ENCODE measurements at places on chromosomes 1 and 21. TPM values are rescaled to one million over a fixed set of nuclear protein-coding genes. Genes with fewer than 3 reads are reported as not detected.

DNA sequence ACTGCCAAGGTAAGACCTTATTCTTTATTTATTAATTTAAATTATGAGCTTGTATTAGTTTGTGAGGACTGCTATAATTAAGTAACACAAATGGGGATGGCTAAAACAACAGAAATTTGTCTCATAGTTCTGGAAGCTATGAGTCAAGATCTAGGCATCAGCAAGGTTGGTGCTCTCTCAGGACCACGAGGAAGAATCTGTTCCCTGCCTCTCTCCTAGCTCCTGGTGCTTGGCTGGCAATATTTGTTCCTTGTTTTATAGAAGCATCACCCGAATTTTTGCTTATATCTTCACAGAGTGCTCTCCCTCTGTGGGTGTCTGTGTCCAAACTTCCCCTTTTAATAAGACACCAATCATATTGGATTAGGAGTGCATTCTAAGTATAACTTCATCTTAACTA lies 41.4 kb upstream of the CCDC190 start:
- no peak for DNase-seq

DNA sequence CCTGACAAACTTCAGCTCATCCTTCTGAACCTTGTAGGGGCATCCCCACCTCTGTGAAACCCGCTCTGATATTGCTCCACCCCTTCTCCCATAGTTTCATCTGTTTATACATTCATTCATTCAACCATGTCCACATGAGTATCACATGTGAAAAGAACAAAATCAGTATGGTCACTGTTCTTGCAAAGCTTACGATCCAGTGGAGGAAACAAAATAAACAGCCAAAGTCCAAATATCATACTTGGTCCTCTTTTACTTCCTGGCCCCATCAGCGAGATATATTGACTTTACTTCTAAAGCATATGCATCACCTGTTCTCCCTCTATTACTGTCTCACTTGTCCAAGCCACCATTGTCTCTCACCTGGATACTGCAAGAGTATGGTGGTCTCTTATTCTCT lies 35.6 kb downstream of the C8A start:
- no peak for DNase-seq

DNA sequence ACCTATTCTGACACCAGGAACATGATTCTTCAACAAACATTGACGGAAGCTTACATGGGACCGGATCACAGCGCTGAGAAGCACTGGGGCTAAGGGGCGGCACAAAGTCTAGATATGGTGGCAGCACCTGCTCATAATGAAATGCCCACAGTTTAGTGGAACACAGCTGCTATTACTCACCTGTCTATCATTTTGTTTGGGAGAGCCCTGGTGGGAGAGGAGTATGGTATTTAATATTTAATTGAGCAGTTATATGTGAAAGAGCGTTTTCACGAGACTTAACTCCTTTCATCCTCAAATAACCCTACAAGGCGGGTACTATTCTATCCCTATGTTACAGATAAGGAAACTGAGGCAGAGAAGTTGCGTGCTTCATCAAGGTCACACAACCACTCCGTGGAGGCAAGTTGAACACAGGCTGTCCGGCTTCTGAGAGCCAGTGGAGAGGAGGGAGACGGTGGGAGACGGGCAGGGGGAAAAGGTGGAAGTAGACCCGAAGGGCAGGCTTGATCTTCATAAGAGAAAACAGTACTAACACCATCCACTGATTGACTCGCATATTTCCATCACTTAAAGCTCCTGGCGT lies 790 bp upstream of the TSNAX start:
- DNase-seq: no peak

- DNase-seq: no peak
Observed at GRCh38 chr21:10425856-10426255, 95.5 kb upstream of the TPTE start.

DNA sequence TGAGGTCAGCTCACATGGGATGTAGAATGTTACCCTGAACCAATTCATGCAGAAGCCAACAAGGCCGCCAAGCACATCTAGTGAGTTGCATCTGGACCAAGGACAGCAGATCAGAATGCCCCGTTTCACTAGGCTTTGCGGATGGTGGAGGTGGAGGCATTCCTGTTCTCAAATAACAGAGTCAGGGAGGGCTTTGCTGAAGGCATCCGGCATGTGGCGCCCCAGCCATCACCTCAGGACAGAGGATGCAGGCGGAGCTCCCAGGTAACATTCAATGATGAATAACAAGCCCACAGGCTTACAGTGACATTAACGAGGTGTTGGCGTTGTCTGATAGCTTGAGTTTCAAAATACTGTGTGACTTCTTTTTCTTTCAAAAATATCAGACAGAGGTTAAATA lies 476.2 kb downstream of the CAMTA1 start:
- DNase-seq: no peak

GRCh38 chr1:33050221-33051076 lies 13.8 kb upstream of the AK2 start:
- DNase-seq: no peak

DNA sequence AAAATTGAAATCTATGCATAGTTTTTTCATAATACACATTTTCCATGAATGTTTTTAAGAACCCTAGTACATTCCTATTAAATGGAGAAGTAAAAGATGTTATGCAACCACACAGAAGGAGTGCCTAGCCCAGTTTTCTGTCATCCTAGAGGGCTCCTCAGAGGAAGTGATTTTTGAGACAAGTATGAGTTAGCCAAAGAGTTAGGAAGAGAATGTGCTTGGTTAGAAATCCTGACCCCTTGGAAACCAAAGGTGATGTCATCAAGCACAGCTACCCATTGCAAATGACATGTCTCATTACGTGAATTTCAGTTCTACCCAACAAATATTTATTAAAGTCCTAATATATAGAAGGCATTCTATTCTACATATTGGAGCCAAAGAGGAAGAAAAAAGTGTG lies 88.9 kb upstream of the TNFSF4 start:
- DNase-seq: no peak

- DNase-seq: no peak
Observed at GRCh38 chr1:171486048-171486519, 754 bp downstream of the PRRC2C start.

DNA sequence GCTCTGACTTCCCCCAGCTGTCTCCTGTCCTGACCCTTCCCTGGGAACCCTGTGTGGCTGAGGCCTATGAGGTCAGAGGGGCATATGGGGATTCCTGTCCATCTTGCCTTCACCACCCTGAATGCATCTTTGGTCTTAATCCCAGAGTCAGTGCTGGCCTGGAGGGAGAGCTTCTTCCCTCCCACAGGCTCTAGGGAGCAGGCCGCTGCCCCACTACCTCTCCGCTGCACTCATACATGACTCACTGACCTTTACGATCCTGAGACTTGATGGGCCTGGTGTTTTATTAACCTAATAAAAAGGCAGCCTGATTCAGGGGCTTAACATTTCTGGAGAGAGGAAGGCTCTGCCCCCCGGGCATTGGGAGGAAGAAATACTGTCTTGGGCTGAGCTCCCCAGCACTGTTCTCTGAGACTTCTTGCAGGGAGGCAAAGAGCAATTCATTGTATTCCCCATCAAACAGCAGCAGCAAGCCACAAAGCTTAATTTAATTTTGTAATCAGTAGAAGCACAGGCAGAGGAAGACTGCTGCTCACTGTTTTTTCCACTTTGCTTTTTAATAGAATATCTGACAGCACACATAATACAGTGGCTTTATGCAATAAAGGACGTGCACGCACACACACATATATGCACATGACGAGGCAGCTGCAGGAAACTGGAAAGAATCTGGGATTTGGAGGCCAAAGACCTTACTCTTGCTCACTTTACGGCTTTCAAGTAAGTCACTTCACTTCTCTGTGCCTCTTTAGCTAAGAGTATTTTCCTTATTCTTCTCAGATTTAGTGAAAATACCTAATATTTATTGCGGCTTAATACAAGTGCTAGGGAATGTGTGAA lies 89.2 kb upstream of the GRIK3 start:
- DNase-seq: no peak

DNA sequence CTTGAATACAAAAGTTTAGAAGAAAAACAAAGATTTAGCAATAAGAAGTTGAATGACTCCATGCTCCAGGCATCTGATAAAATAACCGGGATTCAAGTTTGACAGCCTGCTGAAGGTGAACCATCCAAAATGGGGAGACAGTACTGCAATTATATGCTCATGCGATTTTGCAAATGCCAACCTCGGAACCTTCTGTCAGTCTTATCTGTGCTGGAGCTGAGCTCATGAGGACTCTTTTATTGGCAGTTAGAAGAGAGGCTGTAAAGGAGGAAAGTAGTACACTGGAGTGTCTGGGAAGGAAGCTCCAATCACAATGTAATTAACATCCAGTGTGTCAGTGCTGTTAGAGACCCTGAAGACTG lies 170.0 kb downstream of the GALNT2 start:
- DNase-seq: no peak

DNA sequence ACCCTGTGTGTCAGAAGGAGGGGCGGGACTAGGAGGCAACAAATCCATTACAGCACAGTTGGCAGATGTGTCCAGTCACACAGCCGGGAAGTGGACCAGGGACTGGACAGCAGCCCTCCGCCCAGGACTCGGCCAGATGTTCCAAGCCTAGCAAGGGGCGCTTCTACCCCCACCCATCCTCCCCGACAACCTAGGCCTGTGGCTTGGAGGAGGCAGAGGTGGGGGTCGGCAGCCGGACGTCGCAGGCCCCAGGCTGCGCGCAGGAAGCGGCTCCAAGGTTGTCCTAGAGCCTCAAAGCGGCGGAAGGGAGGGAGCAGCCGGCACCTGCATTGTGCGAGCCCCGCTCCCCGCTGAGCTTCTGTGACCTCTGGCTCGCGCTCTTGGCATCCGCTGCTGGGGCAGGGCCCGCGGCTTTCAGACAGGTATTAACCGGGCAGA lies 20.6 kb upstream of the MYCL start:
- DNase-seq: no peak

- DNase-seq: no peak
Observed at GRCh38 chr1:149927056-149927562, 494 bp downstream of the SF3B4 start.

GRCh38 chr21:19268686-19269085 lies 865.1 kb upstream of the TMPRSS15 start:
- DNase-seq: no peak

DNA sequence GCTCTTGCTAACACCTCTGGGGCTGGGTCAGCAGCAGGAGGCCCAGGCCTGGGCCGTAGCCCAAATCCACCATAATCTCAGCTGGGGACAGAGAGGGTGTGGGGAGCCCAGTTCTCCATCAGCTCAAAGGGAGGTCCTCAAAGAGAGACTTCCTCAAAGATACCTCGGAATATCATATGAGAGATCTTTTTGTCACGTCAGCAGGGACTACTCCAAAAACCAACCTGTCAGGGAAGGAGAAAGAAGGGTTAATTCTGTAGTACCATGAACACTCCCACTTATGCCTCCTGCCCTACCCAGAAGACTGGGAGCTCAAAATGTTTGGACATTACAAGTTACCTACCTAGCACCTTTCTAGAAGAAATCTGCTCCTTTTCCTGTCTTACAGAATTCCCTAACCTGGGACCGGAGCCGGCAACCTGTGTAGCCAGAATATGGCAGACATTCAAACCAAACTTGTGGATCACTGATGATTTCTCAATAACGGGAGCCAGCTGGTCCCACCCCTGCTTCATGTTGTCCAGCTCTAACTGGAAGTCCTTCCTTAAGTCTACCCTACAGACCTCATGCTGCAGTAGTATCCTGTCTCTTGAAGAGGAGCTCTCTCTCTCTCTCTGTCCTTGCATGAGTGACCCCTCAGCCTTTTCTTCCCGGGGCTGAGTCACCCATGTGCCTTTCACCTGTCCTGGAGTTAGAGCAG lies 4.8 kb downstream of the RSPO1 start:
- DNase-seq: no peak

DNA sequence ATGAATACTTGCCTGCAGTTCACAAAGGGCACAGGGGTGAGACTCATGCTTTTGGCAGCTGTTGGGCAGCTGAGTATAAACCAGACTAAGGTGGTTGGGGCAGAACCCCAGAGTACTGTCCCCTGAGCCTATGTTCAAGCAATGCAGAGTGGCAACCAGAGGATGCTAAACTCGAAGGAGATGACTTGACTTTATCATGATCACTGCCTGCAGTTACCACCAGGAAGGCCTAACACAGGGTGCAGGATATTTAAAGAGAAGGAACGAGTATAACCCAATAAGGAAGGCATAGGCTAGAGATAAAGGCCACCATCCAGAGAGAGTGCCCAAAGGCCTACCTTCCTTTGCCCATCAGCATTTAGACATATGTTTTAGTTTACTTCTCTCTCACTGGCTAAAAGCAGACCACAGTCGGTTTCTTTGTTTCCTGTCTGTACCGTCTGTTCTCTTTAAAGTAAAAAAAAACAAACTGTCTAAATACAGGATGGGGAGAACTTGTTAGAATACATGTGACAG lies 83.3 kb downstream of the MPZL1 start:
- DNase-seq: no peak

- DNase-seq: no peak
Observed at GRCh38 chr1:204280099-204280961, 66.5 kb upstream of the GOLT1A start.

GRCh38 chr1:155910621-155911121 lies 478 bp downstream of the RIT1 start:
- no peak for DNase-seq

- DNase-seq: no peak
Observed at GRCh38 chr1:27099587-27100334, 55.2 kb downstream of the SLC9A1 start.

DNA sequence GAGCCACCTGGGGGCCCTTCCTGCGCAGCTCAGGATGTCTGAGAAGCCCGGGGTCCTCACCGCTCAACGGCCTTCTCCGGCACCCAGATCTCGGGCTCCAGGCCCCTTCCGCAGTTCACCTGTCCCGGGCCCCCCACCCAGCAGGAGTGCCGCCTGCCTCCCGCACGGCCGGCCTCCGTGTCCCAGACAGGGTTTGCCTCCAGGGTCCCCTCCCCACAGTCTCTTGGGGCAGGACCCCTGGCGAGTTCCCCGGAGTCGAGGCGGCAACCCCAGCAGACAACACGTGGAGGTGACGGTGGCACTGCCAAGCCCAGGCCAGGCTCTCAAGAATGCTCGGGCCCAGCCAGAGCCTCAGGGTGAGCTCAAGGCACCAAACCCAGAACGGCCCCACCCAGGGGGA lies 22.4 kb upstream of the TTLL10 start:
- no peak for DNase-seq

GRCh38 chr1:188708795-188709535 lies 1768.7 kb downstream of the BRINP3 start:
- no peak for DNase-seq

TRIM17 gene
- 0.67 TPM for total RNA-seq

IL24 gene
- total RNA-seq: not detected

KHDRBS1 gene
- total RNA-seq: 41.1 TPM

HCRTR1 gene
- not detected for total RNA-seq

FAM43B gene
- total RNA-seq: 0.28 TPM

HFM1 gene
- 0.54 TPM for total RNA-seq

ACTL8 gene
- not detected for total RNA-seq

DNAJC28 gene
- total RNA-seq: 1.2 TPM

PAFAH2 gene
- 11.1 TPM for total RNA-seq

CLCA1 gene
- total RNA-seq: not detected

CR1L gene
- 1.3 TPM for total RNA-seq

Measured in pancreas (tissue), 10 donors.